ENCODE measurements at places on chromosomes 3 and 15.

- peak; percentile 57 for ATAC-seq
Observed at GRCh38 chr3:170553788-170554757, 31.8 kb downstream of the SLC7A14 start.

- ATAC-seq = peak; percentile 54
Observed at GRCh38 chr15:78438619-78439285, 736 bp downstream of the IREB2 start.

GRCh38 chr15:82043130-82043673, 2.6 kb downstream of the MEX3B start:
- ATAC-seq = no peak

GRCh38 chr15:89452330-89452836, 44.0 kb downstream of the RHCG start:
- ATAC-seq = no peak

DNA sequence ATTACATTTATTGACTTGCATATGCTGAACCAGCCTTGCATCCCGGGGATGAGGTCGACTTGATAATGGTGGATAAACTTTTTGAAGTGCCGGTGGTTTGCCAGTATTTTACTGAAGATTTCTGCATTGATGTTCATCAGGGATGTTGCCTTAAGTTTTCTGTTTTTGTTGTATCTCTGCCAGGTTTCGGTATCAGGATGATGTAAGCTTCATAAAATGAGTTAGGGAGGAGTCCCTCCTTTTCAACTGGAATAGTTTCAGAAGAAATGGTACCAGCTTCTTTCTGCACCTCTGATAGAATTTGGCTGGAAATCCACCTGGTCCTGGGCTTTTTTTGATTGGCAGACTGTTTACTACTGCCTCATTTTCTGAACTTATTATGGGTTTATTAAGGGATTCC, 250.8 kb downstream of the TBC1D5 start:
- ATAC-seq = no peak

- no peak for ATAC-seq
Observed at GRCh38 chr3:6844723-6845122, 16.2 kb upstream of the GRM7 start.

DNA sequence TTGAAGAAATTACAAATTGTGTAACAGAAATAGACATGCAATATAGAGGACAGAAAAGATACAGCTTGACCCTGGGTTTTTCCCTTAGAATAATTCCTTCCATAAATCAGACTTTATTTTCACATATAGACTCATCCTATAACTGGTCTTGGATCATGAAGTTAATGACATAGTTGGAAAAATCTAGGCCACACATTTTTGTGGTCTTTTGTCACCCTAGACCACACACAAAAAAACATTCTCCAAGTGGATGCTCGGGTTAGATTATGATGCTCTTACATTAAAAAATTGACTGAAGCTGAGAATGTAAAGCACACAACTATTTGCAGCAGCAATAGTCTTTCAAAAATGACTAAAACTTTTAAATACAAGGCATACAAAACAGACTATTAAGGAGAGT, 7.5 kb upstream of the PLA2G4D start:
- no peak for ATAC-seq

DNA sequence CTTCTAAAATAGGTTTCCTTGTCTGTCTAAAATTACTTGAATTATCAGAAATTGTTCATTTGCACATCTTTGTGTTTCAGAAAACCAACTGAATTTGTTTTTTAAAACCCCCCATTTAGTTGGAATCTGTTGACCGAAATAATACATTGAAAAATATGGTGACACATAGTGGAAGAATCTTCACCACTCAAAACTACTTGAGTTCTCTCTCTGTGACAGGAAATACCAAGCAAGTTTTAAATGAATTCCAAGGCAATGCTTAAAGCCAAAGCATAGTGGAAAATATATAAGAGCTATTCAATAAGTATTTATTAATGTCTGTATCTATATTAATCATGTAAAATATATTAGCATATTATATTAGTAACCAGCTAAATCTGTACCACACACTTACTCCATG, 224.9 kb upstream of the COL8A1 start:
- ATAC-seq = peak; percentile 90
